Peyer's patch (tissue), 4 donors: ENCODE measurements at places on chromosomes 11 and 22. TPM values are rescaled to one million over a fixed set of nuclear protein-coding genes. Genes with fewer than 3 reads are reported as not detected.
A peak's percentile ranks its signal among the peaks of the same experiment; 100 is the strongest.

DNA sequence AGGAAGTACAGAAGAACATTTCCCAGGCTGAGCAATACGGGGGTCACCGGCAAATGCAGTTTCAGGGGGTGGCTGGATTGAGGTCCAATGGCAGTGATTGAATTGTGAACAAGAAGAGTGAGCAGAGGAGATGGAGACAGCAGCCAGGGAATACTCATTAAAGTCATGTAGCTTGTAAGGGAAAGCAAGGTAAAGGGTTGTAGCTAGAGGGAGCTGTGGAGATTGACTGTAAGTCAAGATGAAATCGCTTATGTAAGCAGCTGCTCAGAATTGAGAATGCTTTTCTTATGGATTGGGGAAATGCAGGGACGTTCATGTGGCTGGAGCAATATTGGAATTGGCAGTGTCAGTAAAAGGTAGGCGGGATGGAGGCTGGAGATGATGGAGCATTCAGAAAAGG, 111.4 kb upstream of the TBCEL start:
- no peaks in the 10 kb centered on the region for H3K4me1 ChIP-seq
- H3K36me3 ChIP-seq: no peaks in the 10 kb centered on the region
- H3K27ac ChIP-seq: no peak overlapping the region
- no peak overlapping the region for H3K4me3 ChIP-seq

DNA sequence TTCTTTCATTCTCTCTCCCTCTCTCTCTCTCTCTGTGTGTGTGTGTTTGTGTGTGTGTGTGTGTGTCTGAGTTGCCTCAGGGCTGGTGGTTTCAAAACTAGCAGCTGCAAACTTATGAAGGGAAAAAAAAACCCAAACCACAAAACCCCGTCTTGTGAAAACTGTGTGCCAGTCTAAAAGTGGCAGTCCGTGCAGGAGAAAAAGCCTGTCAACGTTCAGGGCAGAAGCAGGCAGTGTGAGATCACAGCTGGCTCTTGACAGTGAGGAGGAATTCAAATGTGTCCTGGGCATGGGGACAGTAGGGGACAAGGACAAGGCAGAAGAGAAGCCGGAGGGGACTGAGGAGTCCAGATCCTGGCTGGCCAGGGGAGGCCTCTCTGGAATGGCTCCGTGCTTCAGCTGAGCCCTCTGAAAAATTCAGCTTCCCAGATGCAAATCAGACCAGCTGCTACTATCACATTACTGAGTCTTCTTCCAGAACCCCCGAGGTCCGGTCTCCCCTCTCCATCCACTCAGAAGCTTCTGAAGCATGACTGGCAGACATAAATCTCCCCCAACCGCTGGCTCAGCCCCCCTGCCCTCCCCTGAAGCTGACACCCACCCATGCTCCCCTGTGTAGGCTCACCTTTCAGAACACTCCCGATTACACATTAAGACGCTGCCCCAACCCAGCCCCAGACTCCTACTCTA, 31.9 kb downstream of the FLI1 start:
- H3K4me1 ChIP-seq: peaks cover 56% of the 10 kb centered on the region
- no peaks in the 10 kb centered on the region for H3K36me3 ChIP-seq
- peak overlapping the region; percentile 61 for H3K27ac ChIP-seq
- H3K4me3 ChIP-seq: peak overlapping the region; percentile 29
- no peaks in the 10 kb centered on the region for H3K27me3 ChIP-seq
- DNase-seq: no peak

DNA sequence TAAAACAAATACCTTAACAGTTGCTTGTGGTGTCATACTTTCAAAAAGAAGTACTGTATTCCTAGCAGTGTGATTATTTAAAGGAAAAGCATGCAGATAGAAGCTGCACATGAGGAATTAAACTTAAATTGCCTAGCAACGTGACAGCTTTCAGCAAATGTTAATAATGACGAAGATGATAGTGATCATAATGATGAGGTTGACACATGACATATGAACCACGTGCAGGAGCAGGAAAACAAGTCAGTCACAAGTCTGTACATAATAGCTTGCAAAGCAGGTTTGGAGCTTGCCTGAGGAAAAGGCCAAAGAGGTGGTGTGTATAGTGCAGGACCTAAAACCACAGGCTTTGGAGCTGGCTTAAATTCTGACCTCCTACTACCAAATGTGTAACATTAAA, 30.6 kb upstream of the PIK3C2A start:
- H3K4me3 ChIP-seq: no peak overlapping the region
- no peaks in the 10 kb centered on the region for H3K4me1 ChIP-seq
- no peaks in the 10 kb centered on the region for H3K27me3 ChIP-seq

GLB1L2 gene
- 15.7 TPM for total RNA-seq

B4GAT1 gene
- 1.7 TPM for total RNA-seq
